ENCODE measurements at places on chromosomes 3 and 15.

DNA sequence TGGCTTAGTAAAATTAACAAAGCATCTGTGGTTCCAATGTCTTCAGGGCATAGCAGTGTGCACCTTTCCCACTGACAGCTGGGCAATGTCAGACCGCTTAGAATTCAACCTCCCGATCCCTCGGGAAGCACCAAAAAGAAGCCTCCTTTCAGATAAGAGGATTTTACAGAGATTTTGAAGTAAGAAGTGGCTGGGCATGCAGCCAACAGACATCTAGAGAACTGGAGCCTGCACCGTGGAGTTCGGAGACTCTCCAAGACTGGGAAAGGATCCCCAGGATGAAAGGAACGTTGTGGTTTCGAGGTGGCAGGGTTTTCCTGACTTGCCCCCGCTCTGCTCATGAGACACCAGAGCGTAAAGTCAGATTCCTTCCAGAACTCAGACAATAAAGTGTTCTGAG is 5.3 kb downstream of the FAM174B start:
- no peak for DNase-seq

DNA sequence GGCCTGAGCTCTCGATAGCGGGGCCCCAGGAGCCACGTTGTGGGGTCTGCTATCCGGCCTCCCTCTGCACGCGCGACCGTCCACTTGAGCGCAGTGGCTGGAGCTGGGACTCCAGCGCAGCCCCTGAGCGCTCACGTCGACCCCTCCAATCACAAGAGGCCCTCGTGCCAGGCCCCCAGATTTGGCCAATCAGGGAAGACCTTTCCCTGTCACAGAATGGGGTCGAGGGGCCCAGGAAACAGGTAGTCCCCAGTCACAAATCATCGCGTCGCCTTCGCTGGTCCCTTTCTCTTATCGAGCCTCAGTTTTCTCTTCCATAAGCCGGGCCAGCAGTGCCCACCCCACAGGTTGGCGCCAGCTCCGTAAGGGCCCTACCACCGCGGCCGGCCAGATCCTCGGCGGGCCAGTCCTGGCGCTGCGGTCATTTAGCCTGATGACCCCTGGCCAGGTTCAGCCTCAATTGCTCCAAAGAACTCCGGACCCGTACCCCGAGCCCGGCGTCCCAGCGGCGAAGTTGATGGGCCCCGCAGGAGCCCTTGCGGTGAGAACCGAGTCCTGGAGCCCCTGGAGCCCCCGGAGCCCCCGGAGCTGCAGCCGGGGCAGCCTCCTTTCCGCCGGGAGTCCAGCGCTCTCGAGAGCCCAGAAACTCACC is 435 bp downstream of the ALDH1L1 start:
- DNase-seq = no peak

DNA sequence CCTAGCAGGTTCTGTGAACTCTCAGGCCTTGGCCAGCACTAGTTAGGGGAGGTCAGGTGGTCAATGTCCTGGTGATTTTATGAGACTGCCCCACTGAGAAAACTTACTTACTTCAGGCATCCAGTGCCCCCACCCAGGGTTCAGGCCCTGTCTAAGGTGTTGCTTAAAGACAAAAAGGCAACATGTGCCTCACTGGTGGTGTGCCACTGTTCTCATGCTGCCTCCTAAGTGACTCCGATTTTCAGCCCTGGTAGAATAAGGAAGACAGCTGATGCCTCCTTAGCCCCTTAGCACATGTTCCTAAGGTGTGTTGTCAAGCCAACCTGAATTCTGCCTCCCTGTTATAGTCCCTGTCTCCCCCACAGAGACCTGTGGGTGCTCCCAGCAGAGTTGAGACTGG is 5.3 kb downstream of the RBM15B start:
- no peak for DNase-seq

- no peak for DNase-seq
These were observed 59.5 kb upstream of the TIPARP start for GRCh38 chr3:156614642-156615511.

DNA sequence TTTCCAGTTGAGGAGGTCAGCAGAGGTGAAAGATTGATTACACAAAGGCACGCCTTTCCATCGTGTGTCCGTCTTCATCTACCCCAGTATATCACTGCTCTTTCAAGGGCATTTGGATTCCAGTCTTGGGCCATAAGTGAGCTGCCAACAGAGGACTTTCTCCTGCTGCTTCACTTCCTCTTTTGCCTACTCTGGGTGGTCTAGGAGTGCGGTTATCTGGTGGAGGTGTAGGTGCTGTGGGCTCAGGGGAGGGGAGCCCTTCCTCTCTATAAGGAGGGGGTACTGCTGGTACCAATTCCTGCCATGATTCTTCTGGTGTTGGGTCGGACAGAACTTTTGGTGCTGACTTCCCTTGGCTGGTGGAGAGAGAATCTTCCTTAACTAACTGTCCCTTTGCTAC is 83.1 kb upstream of the VEPH1 start:
- no peak for DNase-seq

All from DND-41 (cell line).